ENCODE measurements at places on chromosomes 7 and 10. TPM values are rescaled to one million over a fixed set of nuclear protein-coding genes. Genes with fewer than 3 reads are reported as not detected.

DNA sequence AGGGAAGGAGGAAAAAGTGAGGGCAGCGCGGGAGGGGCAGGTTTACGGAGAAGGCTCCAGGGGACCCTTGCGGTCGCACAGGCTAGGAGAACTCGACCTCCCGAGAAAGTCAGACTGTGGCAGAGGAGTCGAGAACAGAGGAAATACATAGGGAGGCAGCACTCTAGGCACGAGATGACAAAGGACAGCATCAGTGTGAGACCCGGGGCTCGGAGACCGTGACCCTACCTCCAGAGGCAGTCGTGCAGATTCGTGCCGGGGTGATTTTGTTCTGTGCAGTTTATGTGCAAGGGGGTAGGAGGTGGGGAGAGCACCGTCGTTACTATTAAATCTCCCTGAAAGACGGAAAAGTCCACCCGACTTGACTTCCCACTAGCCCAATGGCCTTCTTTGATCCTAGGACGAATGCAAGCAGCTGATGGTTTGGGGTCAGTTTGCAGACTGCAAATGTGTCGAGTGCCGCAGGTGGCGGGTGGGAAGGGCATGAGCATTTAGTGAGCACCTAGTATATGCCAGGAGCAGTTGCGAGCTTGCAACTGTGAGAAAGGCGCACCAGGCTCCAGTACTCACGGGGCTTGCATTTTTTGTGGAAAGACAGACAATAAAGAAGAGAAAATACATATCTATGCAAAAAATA is 674 bp upstream of the OSBPL3 start:
- peak; percentile 51 for DNase-seq

The TRIM4 gene
- total RNA-seq, result 11.3 TPM

DNA sequence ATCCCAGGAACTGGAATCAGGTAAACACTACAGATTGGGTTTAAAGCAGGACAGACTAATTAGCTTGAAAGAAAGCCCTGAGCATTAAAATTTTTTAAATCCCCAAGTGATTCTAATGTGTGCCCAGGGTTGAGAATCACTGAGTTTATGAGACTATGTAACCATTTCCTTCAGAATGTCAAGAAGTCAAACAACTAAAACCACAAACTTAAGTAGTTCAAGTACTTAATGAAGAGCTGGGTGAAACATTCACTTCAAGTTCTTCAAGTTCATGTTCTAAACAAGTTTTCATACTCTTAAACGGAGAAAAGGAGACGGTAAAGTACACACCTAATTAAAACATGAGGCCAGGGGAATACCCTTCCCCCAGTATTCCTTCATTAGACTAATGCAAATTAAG is 28.2 kb upstream of the TLL2 start:
- DNase-seq, result no peak

DNA sequence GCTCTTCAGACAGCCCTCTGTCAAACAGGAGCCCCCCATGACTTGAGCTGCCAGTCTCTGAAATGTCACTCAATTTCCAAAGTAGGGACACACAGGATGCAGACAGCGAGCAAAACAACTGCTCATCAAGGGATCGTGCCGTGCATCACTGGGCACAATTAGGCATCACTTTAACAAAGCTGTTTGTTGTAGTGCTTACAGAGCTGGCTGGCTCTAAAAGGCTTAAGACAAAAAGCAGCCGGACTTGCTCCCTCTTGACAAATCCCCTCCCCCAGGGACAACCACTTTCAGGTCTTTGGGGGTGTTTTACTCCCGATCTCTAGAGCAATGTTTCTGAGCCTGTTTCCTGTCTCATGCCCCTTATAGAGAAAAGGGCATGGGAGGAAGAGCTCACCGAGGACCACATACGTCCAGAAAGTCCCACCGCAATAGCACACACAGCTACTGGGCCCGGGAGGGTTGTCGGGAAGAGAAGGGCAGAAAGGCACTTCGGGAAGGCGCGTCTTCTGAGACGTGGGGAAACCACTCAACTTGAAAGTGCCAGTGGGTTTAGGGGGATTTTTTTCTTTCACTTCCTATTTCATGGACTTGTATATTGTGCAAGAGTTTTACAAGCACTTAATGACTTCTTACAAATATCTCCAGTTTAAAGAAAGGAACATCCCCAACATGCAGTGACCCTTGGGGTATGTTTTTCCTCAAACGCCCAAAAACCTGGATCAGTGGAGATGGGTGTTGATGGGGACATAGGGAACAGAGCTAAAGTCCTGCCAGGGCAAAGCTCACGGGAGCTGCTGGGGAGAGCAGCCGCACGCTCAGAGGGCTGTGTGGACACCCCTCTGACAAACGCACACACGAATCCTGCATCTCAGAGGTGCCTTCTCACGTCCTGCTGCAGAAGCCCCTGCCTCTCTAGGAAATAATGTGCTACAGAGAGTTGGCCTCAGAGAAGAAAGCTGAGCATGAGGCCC is 27.1 kb downstream of the LRRC20 start:
- no peak for DNase-seq

The RNLS gene
- total RNA-seq, result 29.3 TPM

The BEND7 gene
- 4.5 TPM for total RNA-seq

The ZNF488 gene
- 0.07 TPM for total RNA-seq

The ELN gene
- not detected for total RNA-seq

DNA sequence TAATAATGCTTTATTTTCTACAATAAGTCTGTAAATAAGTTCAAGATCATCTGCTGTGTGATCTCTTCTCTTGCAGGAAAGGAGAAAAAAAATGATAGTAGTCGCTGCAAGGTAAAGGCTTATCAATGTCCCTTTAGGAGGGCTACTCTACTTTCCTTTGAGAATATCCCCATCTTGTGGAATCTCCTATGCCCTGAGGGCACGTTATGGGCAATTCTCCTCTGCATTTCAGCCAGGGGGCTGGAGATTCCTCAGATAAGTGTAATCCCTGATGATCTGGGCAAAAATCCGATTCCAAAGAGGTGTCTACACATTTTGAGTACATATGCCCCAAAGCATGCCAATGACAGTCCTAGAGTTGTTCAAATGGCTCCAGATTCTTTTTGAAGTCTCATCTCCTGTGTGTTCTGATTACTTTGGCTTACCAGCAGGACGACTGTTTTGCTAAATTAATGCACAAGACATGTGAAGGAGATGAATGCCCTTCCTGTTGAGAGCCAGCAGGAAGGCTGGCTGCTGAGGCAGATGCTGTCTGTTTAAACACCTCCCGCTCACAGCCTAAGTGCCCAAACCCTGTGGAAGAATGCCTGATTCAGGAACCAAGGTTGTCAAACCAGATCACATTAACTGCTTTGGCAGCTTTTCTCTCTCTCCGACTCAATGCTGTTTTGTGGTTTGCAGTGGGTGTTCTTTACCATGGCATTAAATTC is 171.2 kb upstream of the COL1A2 start:
- DNase-seq, result no peak

The AKAP9 gene
- total RNA-seq, result 12.9 TPM

DNA sequence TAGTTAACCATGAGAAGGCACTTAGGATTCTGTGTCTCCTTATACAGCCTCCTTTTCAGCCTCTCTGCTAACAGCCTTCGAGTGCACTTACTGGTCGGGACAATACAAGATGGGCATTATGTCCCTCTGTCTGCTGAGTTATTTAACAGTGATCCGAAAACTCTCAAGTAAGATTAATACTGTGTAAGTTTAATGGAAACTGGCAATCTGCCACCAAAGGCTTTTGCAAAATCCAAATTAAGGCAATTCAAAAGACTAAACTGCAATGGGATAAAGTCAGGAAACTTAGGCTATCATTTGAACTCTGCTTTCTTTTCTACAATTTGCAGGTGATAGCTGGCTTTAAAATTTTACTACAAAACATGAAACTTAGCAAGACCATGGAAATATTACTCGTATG is 477.8 kb downstream of the TFEC start:
- no peak for DNase-seq

The MPLKIP gene
- 32.8 TPM for total RNA-seq

GRCh38 chr10:128160297-128160711 is 34.1 kb upstream of the MKI67 start:
- no peak for DNase-seq

The CNOT4 gene
- total RNA-seq, result 0.59 TPM

GRCh38 chr10:49534670-49535381 is 4.1 kb downstream of the ERCC6 start:
- peak; percentile 45 for DNase-seq

GRCh38 chr10:11667756-11668155 is 56.3 kb upstream of the USP6NL start:
- no peak for DNase-seq

DNA sequence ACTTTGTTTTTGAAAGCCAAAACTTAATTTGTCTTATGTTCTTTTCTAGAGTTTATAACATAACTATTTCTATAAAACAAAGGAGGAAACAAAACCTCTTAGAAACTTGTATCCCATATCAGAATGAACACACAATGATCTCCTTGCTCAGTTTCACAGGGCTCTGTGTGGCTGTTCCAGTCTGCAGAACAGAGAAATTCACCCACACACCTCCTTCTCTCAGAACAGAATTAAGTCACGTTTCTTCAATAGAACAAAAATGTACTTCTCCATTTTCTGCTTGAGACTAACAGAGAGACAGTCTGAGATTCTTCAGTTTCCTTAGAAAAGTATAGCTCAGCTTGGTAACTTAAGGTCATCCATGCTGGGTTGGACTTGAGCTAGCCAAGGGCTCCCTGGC is 15.8 kb upstream of the DOCK1 start:
- no peak for DNase-seq

The CALD1 gene
- 68.3 TPM for total RNA-seq

- no peak for DNase-seq
Measured at GRCh38 chr7:48617993-48618392, 306.4 kb upstream of the CDC14C start.

DNA sequence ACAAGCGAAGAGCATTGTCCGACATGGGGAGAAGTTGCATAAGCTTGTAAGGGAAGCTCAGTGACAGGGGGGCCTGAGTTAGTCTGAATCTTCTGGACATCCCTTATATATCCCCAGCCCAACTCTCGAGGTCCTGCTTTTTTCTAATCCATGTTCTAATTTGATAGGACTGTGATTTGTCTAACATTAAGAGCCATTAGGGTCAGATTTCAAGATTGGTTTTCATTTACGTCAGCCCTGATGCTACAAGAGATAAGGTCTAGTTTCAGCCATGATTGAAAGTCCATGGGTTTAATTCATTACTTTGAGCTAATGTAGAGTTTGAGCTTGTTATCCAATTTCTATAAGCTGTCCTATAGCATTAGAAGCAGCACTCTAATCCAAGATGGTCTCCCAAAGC is 20.3 kb downstream of the TLX1 start:
- DNase-seq, result no peak

The GSTO2 gene
- 1.8 TPM for total RNA-seq

The PTER gene
- total RNA-seq, result 32.7 TPM

The TAS2R3 gene
- total RNA-seq, result not detected

The APBB1IP gene
- not detected for total RNA-seq

DNA sequence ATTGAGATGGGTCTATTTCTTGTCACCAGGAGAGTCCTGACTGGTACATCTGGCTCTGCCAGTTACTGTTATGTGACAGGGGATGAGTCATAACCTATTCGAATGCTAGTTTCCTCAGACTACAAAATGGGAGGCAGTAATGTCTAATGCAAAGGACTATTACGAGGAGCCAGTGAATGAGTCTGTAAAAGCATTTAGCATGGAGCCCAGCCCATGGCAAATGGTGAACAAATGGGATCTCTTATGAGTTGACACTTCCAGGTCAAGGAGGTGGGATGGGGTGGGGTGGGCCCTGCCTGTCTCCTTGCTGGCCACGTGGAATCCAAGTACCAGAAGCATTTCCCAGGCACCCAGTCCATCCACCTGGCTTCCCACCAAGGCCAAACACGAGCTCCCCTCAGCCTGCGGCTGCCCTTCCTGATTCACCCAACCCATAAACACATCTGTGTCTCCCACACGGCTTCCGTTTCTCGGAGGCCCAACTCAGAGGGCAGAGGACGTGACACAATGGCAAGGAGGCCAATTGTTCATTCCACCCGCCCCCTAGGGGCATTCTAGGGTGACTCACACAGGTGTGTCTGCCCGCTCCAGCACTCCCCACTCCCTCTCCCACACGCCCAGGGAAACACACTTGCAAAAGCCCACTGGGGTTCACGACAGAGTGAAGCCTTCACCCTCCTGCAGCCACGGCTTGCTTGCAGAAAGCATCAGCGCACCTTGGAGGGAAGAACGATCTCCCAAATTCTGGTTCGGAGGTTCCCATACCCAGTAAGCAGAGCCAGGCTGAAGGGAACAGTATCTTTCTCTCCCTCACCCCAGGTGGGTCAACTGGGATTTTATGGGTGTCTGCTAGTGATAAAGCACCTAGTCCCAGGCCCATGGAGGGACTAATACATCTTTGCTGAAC is 109.8 kb downstream of the SH3PXD2A start:
- DNase-seq, result no peak

The WDR11 gene
- 32.6 TPM for total RNA-seq

- DNase-seq, result peak; percentile 34
Measured at GRCh38 chr10:77524281-77524711, 113.3 kb downstream of the KCNMA1 start.

GRCh38 chr10:24097751-24098207 is 111.2 kb upstream of the KIAA1217 start:
- DNase-seq, result no peak

GRCh38 chr10:9075420-9075819 is 1020.9 kb downstream of the GATA3 start:
- no peak for DNase-seq

The AGAP3 gene
- total RNA-seq, result 22.5 TPM

DNA sequence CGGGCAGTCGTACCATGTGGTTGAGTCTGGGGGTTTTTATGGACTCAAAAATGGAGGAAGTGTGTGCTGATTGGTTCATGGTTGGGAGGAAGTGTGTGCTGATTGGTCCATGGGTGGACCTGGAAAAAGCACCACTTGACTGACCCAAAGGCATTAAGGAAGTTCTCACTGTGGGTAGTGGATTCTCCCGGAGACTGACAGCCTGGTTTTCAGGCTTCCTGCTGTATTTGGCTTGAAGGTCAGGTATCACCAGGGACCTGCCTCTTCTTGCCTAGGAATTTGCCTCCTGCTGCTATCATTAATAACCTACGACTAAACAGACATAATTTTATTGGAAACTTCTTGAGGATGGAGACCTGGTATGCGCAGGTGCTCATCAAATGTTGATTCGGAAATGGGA is 268.8 kb upstream of the LRGUK start:
- no peak for DNase-seq

GRCh38 chr10:125159486-125159931 is 854 bp downstream of the CTBP2 start:
- DNase-seq, result peak; percentile 21

DNA sequence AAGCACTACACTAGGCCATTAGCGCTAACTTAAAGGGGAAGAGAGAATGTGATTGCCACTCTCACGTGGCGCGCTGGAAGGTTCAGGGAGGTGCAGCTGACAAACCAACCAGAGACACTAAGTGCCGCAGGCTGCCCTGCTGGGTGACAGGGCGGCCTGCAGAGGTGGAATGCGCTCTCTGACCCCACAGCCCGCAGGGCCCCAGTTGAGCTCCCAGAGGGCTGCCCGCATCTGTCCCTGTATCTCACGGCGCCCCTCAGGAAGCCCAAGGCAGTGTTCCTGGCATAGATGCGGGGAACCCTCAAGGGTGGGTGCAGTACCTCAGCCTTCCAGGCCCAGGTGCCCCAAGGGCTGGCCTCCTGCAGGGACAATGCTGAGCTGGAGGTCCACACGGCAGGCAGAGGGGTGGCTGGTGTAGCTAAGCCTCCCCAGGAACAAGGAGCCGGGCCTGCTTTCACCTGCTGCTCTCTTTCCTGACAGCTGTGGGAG is 66.6 kb downstream of the CALML3 start:
- no peak for DNase-seq

- no peak for DNase-seq
Measured at GRCh38 chr10:112675560-112676083, 228.6 kb downstream of the VTI1A start.

- DNase-seq, result no peak
Measured at GRCh38 chr7:80393786-80394185, 118.1 kb downstream of the GNAT3 start.

The MSS51 gene
- 2.4 TPM for total RNA-seq

The MLXIPL gene
- not detected for total RNA-seq

Data from MG63 (cell line).